Activated CD4-positive, alpha-beta T cell treated with anti-CD3 and anti-CD28 coated beads, Interleukin-2, Interleukin-4, amounts not matched to agents 100 ng/mL and 50 ng/mL, durations not matched to agents 16 hours and 8 hours (primary cell): ENCODE measurements at places on chromosomes 5 and 9.

- DNase-seq, result no peak
Observed at GRCh38 chr9:7150153-7150890, 392.5 kb downstream of the KDM4C start.

GRCh38 chr9:38026021-38026809 is 42.8 kb downstream of the SHB start:
- DNase-seq, result no peak

- no peak for DNase-seq
Observed at GRCh38 chr5:124739634-124740025, 6.8 kb downstream of the ZNF608 start.

DNA sequence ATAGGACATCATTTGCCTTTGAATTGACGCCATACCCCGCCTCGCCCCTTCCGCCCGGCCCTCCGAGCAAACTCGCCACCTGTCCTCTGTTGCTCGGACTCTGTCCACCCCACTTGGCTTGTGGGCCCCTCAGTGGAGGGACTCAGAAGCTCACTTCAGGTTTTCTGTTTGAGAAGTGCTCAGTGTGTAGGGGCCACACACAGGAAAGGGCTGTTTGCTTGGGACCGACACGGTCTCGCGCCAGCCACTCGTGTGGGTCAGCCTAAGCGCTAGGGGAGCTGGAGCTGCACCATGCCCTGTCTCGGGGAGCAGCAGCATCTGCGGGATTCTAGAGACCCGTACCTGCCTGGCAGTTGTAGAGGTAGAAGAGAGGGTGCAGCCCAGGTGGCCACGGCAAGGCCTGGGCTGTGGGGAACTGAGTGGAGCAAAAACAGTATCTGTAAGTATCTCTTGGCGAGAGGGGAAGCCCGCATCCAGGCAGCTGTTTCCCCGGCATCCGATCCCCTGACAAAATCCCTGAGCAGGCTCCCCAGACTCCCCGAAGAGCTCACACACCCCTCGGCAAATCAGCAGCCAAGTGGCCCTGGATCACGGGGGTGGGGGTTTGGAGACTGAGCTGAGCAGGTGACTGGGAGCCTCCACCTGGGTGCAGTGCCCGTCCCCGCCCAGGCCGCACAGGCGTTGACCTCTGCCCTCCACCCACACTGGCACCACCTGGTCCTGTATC is 52.2 kb downstream of the COL5A1 start:
- DNase-seq, result no peak

DNA sequence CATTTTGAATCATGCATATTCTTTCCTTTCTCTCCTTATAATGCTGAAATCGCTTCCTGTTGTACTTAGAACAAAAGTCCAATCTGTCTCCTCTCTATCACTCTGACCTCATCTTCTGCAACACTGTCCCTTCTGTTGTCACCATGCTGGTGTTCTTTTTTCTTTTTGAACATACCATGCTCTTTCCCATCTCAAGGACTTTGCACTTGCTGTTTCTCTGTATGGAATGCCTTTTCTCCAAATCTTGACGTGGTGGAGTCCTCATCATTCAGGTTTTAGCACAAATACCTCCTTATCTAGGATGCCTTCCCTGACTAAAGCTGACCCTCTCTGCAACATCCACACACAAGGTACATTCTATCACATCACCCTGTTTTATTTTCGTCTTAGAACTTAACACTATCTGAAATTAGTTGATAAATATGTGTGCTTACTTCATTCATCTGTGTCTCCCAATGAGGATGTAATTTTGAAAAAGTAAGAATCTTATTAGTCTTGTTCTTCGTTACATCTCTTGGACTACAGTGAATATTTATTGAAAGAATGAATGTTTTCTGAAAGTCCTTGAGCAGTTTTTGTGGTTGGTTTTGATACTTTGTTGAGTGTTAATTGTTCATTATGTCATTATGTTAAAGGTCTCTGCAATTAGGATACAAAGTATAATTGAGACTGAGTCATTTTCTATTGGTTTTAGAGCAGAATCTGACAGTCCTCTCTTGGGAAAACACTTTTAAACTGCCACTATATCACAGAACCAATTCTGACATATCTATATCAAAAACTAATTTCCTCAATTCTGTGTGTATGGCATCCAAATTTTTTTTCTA is 145.3 kb upstream of the RASA1 start:
- DNase-seq, result peak; percentile 38

- no peak for DNase-seq
Observed at GRCh38 chr5:116436674-116437350, 137.8 kb downstream of the SEMA6A start.
